ENCODE measurements at places on chromosomes 1 and 21.
A peak's percentile ranks its signal among the peaks of the same experiment; 100 is the strongest.

- no peak for DNase-seq
Observed at GRCh38 chr21:36087362-36088138, 17.7 kb downstream of the CBR1 start.

DNA sequence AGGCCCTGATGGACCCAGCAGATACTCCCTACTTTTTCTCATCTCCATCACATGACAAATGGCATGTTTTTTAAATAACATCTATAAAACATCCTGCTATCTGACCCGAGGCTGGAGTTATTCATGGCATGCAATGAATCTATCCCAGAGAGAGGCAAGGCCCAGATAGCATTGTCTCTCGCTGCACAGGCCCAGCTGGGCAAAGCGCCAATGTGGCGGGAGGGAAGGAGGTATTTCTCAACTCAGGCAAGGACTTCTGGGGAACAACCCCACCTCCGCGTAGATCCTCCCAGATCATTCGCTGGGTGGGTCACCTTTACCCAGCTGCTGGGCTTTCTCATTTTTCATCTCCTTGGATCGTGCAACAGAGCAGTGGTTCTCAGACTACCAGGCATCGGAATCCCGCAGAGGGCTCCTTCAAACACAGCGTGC lies 59.8 kb downstream of the ERG start:
- DNase-seq: no peak

DNA sequence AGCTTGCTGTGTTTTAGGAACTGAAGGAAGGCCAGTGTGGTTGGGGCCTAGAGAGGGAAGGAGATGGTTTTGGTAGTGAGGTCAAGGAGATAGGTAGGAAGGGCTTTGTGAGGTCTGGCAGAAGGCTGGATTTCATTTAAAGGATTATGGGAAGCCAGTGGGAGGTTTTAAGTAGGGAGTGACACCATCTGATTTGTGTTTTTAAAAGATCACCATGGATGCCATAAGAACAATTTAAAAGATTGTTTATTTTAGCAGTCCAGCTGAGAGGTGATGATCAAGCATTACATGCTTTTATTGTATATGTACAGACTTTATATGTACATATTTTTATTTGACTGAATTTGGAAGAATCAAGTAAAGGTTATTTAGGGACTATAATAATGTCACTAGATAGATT lies 26.4 kb downstream of the RGL1 start:
- DNase-seq: no peak

GRCh38 chr1:109535971-109536491 lies 3.6 kb upstream of the GPR61 start:
- no peak for DNase-seq

GRCh38 chr1:22056043-22056442 lies 3.5 kb downstream of the CDC42 start:
- DNase-seq: no peak

DNA sequence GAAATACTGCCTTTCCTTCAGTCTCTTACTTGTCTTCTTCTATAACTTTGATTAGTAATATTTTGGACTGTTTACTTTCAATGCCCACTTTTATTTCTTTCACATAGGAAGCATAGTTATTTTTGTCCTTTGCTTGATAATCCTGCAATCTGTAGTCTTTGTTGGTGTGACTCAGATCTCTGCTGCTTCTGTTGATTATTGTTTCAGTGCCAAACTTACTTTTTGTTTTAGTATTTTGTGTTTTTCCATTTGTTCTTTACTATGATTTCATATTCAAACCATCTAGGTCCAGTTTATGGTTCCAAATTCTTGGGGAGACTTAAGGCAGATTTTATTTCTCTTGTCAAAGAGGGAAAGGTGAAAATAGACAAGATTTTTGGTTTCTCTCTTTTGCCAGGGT lies 399.9 kb downstream of the HLX start:
- DNase-seq: no peak

- DNase-seq: peak; percentile 14
Observed at GRCh38 chr1:67214420-67215174, 48.3 kb downstream of the IL23R start.

DNA sequence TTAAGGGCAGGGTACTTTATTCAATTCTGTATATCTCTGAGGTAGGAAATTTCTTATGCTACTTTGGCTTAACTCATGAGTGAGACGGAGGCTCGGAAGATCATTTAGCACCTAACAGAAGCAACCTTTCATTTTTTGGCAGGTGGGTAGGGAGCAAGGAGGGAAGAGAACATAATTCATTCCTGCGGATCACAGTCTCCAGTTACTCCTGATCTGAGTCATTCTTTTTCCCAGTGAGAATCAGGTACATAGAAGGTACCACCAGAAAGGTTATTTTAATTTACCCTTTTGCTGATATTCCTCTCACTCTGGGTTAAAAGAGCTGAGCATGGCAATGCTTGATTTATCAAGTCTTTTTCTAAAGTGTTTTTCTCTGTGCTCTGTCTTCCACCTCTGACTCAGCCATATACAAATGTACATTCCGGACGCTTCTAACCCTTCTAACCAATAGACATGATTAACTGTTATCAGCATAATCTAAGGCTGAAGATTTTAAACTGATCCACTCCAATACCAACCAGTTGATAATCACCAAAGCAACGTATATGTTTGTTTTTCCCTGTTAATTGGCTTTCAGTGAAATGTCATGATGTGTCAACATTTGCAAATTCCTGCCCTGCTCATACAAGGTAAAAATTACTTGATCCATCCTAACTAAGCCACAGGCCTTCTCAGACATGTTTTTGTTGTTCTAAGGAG lies 271.7 kb downstream of the DUSP10 start:
- no peak for DNase-seq

GRCh38 chr1:24898152-24898908 lies 31.7 kb downstream of the RUNX3 start:
- no peak for DNase-seq

- no peak for DNase-seq
Observed at GRCh38 chr1:37305841-37306240, 168.5 kb upstream of the ZC3H12A start.

DNA sequence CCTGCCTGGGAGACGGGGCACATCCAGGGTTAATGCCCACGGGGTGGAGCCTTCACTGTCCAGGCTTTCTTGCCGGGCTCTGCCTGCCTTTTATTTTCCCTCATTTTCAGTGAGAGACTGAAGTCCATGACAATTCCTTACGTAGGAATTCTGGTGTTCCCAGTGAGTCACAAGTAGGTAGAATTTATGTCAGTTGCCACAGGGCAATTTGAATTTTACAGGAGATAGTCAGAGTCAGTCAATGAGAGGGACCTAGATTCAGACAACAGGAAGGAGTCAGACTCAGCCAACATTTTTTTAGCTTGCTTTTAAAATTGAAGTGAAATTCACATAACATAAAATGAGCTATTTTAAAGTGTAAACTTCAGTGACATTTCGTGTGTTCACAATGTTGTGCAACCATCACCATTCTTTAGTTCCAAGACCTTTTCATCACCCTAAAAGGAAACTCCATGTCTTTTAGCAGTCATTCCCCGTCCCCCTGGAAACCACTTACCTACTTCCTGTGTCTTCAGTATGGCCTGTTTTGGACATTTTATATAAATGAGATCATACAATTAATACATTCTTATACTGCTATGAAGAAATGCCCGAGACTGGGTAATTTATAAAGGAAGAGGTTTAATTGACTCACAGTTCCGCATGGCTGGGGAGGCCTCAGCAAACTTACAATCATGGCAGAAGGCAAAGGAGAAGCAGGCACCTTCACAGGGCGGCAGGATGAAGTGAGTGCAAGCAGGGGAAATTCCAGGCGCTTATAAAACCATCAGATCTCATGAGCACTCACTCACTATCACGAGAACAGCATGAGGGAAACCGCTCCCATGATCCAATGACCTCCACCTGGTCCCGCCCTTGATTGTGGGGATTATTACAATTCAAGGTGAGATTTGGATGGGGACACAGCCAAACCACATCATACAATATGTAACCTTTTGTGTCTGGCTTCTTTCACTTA lies 14.6 kb downstream of the AJAP1 start:
- no peak for DNase-seq

- DNase-seq: no peak
Observed at GRCh38 chr1:167713330-167714081, 8.3 kb upstream of the MPZL1 start.

GRCh38 chr1:113770031-113770430 lies 10.7 kb upstream of the PHTF1 start:
- no peak for DNase-seq

- DNase-seq: no peak
Observed at GRCh38 chr1:53165408-53165961, 23.0 kb upstream of the SLC1A7 start.

DNA sequence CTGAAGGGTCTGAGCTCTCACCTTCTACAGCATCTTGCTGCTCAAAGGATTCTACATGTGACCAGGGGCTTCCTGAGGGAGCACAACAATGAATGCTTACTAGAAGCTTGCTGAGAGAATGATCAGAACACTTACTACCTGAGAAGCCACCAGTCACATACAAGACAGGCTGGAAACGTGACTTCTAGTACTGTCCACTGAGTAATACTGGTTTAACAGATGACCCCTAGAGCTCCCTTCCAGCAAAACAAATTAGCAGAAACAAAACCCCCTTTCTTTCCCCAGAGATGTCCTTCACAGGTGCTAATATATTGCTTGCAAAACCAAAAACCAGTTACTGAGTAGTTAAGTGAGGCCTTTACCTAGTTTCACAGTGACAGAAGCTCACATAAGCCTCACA lies 2.1 kb downstream of the TAF5L start:
- no peak for DNase-seq

DNA sequence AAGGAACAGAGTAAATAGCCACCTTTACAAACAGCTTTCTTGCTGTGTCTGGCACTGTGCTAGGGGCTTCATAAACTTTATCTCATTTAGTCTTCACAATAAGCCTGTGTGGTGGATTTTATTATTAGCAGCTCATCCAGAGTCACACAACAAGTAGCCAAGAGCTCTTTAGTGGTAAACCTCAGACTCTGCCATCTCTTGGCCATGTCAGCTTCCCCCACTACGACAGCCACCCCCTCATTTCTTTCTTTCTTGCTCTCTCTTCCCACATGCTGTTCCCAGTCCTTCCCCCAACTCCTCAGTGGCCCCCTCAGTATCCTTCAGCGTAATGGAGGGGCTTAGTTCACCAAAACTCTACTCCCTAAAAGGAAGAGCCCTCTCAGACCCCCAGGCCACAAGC lies 1.2 kb upstream of the ZNF683 start:
- DNase-seq: no peak

GRCh38 chr1:246139745-246140182 lies 367.3 kb downstream of the SMYD3 start:
- DNase-seq: no peak

GRCh38 chr1:167602840-167603239 lies 27.2 kb upstream of the RCSD1 start:
- peak; percentile 2 for DNase-seq

GRCh38 chr1:243497939-243498681 lies 242.3 kb downstream of the SDCCAG8 start:
- no peak for DNase-seq

DNA sequence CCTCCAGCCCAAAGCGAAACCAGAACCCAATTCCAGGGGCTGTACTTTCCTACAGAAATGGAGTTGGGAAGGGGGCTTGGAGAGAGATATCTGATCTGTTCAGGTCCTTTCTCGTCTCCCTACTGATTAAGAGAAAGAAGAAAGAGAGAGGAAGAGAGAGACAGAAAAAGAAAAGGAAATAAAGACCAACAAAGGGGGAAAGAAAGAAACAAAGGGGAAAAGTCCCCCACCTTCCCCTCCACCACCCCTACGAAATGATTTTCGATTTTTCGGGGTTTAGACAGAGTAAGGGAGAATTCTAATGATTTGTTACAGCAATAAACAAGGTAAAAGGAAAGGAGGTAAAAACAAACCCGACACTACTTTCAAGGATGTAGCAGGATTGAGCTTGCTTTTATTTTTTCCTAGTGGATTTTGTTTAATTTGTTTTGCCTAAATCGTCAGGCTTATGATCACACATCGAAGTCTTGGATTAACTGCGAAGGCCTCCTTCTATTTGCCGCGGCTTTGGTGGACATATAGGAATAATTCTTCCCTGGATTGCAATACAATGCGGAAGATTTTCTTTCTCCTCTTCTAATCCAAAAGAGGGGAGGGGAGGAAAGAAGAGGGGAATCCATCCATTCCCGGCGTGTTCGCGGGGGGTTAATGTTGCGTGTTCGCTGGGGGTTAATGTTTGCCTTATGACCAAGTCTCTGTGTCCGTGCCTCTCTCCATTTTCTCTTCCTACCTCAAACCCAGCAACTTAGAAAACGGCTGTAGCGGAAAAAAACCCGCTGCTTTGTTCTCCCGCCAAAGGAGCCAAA lies 1.9 kb downstream of the TAL1 start:
- no peak for DNase-seq

DNA sequence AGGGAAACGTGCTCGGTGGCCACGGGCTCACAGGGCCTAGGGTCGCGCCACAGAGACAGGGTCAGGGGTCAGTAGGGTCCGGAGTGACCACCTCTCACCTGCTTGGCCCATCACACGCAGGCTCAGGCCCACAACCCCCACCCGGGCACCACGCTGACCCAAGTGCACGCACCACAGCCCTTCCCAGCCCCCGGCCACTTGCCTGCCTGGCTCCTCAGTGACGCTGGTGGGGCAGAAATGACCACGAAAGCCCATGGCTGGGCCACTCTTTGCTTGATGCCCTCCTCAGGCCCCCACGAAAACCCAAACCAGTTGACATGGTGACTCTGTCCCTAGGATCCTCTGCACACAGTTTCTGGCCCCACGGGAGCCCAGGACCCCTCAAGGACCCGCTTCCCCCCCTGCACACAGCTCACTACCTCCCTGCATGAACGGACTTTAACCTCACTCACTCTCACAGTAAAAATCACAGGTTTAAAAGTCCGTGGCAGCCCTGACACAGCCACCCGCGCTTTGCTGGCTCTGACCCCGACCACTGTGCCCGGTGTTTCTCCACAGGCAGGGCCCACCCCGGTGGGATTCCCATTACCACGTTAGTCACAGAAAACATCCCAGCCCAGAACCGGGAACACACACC lies 20.7 kb downstream of the NADK start:
- no peak for DNase-seq

GRCh38 chr1:3359351-3359750 lies 95.1 kb upstream of the ARHGEF16 start:
- DNase-seq: no peak

DNA sequence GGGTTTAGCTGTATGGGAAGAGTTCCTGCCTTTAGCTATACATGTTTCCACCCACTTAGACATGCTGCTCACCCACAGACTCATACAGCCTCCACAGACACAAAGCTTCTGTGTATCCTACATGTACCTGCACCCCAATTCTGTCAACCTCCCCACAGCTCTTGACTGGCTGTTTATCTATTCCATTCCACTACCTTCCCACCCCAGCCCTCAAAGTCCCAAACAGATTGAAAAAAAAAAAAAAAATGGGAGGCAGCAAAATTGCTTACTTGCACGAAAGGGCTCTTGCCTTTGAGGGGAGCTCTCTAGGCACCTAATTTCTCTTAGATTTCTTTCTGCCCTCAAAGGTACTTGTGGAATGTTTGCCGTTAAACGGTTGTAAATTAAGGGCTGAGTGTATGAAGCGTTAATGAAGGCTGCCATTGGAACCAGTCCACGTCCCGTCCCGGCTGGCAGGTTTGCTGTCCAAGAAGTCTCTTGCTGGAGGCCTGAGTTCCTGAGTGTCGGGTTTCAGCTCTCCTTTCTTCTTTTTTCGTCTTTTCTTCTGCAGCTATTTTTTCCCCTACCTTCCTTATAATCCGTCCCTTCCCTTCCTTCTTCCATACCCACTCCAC lies 43.6 kb downstream of the PBX1 start:
- no peak for DNase-seq

GRCh38 chr1:3942416-3943122 lies 42.5 kb upstream of the C1orf174 start:
- DNase-seq: no peak

- no peak for DNase-seq
Observed at GRCh38 chr1:224217655-224218623, 34.9 kb downstream of the DEGS1 start.

- DNase-seq: no peak
Observed at GRCh38 chr1:45437323-45437722, 53.6 kb downstream of the TESK2 start.

All from activated T-helper 9 cell treated with anti-CD3 and anti-CD28 coated beads, Interleukin-2, amount 50 U/mL, for 16 hours (primary cell).